ENCODE measurements at places on chromosomes 1 and 21. TPM values are rescaled to one million over a fixed set of nuclear protein-coding genes. Genes with fewer than 3 reads are reported as not detected.

RSPH1 gene
- not detected for polyA plus RNA-seq

MASP2 gene
- 0.01 TPM for polyA plus RNA-seq

ADAR gene
- polyA plus RNA-seq: 15.4 TPM

PCSK9 gene
- polyA plus RNA-seq: under 0.01 TPM

JAM2 gene
- 37.7 TPM for polyA plus RNA-seq

GUCA2A gene
- not detected for polyA plus RNA-seq

DNA sequence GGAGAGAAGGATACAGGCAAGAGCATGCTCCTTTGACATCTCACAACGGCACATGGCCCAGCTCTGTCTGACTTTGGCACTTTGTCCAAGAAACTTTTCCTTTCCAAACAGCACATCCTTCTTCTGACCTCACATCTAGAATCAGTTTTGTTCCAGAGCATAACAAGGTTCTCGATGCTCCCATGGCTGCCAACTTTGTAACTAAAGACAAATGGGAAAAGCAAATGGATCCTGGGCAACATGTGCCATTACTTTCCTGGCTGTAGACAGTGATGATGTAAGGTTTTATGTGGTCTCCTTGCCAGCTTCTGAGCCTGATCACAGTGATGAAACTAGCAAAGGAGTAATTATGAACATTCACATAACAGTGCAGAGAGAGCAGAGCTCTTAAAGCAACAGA is 171.8 kb upstream of the C1orf87 start:
- DNase-seq: no peak

DNA sequence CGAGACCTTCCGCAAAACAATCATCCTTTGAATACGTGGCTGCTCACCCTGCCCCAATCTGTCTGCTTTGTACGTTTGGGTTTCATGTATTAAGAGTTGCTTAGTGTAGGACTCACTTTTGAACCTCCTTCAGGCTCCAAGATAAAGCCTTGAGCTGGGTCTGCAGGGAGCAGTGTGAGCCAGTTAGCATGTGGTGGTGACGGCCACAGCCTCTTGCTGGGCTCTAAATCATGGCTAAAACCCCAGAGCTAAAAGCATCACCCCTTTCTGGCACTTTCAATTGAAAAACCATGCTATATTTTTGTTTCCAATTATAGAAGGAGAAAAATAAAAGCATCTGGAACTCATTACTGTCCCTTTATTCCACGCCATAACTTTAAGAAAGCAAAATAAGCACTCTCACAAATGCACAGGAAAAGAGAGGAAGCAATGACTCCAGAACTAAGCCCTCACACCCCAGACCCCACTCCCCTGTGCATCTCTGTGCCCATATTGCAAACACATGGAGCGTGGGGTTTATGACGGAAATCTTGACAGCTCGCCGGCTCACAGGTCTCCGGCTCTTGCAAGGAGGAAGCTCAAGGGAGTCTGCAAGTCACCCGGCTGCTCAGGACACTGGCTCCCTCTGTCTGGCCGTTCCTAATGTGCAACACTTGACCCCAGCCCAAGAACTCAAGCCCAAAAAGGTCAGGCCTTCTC is 135.5 kb downstream of the MIS18A start:
- peak; percentile 14 for DNase-seq

- DNase-seq: no peak
Observed at GRCh38 chr1:17204546-17205440, at the start of gene PADI1. TSS of gene PADI1 (plus strand) at chr1:17205128. CDS start at chr1:17205218, 90 bp downstream.

- no peak for DNase-seq
Observed at GRCh38 chr1:198400063-198400462, 140.4 kb downstream of the ATP6V1G3 start.

DNA sequence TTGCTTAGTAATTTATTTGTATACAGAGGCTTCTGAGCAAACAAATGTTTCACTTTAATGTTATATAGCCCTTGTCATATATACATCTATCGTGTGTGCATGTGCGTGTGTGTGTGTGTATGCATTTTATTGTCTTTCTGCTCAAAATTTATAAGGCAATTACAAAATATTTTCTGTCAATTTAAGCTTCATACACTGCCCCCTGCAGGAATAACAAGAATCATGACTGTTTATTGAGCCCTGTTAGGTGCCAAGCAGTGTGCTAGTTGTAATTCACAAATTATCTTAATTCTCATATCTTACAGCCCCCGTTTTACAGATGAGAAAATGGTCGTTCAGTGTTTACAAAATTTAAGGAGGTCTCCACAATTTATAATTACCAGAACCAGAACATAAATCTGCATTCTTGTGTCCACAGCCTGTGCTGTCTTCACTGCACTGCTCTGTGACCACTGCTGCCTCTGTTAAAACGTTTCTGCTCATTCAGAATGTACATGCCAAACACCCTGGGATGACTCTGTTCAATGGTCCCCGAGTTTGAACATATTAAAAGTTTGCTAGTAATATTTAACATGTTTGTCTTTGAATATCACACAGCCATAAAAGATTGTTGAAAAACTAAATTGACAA is 181.3 kb downstream of the ATP6V1G3 start:
- no peak for DNase-seq

DNA sequence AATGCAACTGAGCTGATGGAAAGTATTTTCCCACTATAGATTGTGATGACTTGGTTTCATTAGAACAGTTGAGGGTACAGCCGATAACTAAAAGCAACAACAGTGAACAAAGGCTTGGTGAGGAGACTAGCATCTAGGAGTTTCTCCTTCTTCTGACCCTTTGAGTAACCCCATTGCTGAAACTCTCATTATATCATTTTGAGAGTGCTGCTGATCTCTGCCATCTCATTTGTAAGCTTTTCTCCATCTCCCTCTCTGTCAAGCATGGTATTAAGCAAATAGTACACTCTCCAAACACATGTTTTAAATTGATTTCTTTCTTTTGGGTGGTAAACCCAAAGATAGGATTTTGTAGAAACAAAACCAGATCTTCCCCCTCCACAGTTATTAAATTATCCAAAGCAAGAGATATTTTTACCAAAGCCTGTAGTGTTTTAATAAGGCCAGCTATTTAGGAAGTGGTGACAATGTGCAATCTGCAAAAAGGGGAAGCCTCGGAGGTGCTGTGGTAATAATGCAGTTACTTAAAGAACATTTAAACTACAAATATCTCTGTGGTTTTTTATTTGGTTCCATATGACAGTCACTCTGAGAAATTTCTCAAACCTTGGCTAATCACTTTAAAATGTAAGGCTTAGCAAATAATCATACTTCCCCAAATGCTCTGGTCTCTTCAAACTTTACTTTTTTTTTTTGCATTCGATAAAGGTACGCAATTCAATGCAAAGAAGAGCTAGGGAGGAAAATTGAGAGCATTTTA is 287.5 kb downstream of the HLX start:
- no peak for DNase-seq

DNA sequence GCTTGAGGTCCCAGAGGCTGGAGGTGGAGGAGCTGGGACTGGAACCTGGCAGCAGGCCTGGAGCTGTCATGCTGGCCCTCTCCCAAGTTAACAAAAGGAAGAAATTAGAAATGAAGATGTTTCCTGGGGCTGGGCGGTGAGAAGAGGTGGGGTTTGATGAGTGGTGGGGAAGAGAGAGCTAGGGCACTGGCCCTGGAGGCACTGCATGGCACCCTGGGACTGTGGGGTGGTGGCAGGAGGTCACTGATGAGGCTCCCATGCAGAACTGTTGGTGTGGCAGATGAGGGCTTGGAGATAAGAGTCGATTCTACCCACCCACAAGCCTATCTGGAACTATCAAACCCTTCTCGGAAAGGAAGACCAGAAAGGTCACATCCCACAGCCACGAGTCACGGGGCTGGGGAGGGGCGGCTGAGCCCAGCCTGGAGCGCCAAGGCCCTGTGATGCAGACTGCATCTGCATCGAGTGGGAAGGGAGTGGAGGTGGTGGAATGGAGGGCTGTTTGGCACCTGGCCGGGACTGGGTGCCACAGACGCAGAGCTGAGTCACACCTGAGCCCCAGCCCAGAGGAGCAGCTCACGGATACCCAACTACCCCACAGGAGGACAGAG is 29.4 kb downstream of the MRPL37 start:
- DNase-seq: no peak

- DNase-seq: peak; percentile 29
Observed at GRCh38 chr1:3161176-3161840, 92.3 kb downstream of the PRDM16 start.

DNA sequence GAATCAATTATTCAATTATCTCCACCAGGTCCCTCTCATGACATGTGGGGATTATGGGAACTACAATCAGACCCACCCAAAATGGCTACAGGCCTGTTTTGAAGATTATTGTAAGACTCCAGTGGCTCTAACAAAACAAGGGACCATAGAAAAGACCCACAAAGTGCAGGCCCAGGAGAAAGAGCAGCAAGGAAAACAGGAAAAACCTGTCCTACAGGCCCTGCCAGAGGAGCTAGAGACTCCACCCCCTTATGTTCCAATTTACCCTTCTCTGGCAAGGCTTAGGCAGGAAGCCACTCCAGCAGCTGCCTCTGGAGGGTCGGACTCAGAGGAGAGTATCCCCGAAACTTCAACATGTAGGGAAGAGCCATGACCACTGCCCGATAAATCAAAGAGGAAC is 96.5 kb downstream of the LIPI start:
- DNase-seq: no peak

GRCh38 chr1:223802602-223803001 is 43.1 kb downstream of the TP53BP2 start:
- DNase-seq: no peak

DNA sequence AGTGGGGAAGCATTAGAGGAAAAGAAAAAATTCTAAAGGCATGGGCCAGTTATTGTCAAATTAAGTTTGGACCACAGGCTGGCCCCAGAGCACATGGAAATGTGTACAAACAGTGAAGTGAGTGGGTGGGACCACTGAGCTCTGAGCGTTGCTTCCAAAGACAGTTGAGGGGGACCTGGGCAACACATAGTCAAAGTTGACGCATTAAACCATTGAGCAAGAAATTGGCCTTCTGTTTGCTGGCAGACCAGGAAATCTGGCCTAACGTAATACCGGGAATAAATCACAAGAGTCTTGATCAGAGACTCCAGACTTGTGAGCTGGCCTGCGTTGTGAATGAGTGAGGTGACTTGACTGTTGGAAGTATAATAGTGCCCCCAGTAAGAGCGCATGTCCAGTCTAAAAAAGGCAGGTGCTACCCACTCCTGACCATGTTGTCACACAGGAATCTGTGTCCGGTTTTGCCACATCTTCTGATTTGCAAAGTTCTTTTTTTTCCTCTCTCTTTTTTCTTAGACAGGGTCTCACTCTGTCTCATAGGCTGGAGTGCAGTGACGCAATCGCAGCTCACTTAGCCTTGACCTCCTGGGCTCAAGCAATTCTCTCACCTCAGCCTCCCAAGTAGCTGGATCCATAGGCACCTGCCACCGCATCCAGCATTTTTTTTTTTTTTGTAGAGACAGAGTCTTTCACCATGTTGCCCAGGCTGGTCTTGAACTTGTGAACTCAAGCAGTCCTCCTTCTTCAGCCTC is 10.7 kb downstream of the EPHB2 start:
- DNase-seq: no peak

- no peak for DNase-seq
Observed at GRCh38 chr1:58866578-58866977, 82.7 kb upstream of the JUN start.
